ENCODE measurements at places on chromosomes 11 and 22. TPM values are rescaled to one million over a fixed set of nuclear protein-coding genes. Genes with fewer than 3 reads are reported as not detected.
A peak's percentile ranks its signal among the peaks of the same experiment; 100 is the strongest.

PRRG4 gene
- polyA plus RNA-seq = 10.0 TPM

UBQLN3 gene
- polyA plus RNA-seq = not detected

ISX gene
- not detected for polyA plus RNA-seq

PHOX2A gene
- not detected for polyA plus RNA-seq

LMO2 gene
- 1.1 TPM for polyA plus RNA-seq

IGF2 gene
- not detected for polyA plus RNA-seq

TBX1 gene
- not detected for polyA plus RNA-seq

SLCO2B1 gene
- polyA plus RNA-seq = not detected

RELA gene
- polyA plus RNA-seq = 49.4 TPM

DNA sequence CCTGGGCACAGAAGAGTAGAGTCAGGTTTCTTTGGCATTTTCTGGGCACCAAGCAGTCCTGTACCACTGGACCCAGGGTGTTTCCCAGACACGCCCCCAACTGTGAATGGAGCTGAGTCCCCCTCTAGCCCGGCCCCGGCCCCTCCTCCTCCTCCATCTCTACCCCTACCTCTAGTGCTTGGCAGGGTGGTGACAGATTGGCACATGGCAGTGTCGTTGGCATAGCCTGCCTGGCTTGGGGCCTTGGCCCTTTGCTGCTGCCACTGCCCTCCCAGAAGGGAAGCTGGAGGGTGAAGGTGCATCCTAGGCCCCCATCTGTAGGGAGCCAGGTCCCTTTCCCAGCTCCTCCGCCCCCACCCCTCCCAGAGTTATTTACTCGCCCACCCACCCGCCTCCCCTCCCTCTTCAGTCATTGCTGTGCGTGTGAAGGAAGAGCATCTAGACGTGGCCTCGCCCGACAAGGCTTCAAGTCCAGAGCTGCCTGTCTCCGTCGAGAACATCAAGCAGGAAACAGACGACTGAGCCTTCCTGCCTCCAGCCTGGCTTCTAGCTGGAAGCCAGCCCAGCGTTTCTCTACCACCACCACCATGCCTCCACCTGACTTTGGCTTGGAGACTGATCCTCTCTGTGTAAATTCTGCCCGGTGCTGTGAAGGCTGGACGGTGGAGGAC, 10.9 kb downstream of the CHADL start:
- no peak overlapping the region for H3K4me3 ChIP-seq
- H3K27ac ChIP-seq = no peak overlapping the region
- peaks cover 2% of the 10 kb centered on the region for H3K4me1 ChIP-seq
- H3K36me3 ChIP-seq = peaks cover 26% of the 10 kb centered on the region
- H3K27me3 ChIP-seq = no peaks in the 10 kb centered on the region

DNA sequence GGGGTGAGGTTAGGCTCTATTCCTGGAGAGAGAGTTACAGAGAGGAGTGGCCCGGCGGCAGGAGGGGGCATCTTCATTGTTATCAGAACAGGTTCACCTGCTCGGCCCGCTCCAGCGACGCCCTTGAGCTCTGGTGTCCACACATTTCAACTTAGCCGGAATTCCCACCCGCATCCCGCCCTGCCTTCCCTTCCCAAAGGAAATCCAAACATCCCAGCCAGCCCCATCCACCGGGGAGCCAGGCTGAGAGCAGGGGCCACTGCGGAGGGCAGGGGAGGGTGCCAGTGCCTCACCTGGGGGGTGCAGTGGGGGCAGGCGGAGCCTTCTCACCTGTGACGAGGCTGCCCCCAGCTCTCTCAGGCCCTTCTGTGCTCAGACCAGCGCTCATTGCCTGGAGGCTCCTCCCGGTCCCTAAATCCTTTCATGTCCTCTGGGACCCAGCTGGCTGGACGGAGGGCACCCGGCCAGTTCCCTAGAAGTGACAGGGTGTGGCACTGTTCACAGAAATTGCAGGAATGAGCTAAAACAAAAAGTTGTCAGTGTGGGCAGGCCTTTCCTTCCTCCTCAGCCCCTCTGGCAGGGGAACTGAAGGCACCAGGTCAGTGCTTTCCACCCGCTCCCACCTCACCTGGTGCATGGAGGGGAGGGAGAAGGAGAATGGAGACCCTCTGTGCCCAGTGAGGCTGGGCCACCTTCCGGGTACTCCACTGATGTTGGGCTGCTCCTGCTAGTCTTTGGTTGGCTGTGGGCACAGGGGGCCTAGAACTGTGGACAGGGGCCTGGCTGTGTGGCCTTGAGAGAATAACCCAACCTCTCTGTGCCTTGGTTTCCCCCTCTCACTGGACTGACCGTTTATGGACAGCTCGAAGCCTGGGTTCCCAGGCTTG, 2.2 kb upstream of the MRGPRG start:
- peaks cover 57% of the 10 kb centered on the region for H3K27me3 ChIP-seq
- DNase-seq = no peak
- H3K36me3 ChIP-seq = no peaks in the 10 kb centered on the region
- H3K27ac ChIP-seq = no peak overlapping the region
- H3K4me3 ChIP-seq = no peak overlapping the region
- H3K4me1 ChIP-seq = no peaks in the 10 kb centered on the region

- no peaks in the 10 kb centered on the region for H3K4me1 ChIP-seq
- H3K36me3 ChIP-seq = no peaks in the 10 kb centered on the region
- H3K27me3 ChIP-seq = no peaks in the 10 kb centered on the region
- no peak overlapping the region for H3K4me3 ChIP-seq
- DNase-seq = no peak
Measured at GRCh38 chr22:17235149-17235655, 16.0 kb upstream of the ADA2 start.

DNA sequence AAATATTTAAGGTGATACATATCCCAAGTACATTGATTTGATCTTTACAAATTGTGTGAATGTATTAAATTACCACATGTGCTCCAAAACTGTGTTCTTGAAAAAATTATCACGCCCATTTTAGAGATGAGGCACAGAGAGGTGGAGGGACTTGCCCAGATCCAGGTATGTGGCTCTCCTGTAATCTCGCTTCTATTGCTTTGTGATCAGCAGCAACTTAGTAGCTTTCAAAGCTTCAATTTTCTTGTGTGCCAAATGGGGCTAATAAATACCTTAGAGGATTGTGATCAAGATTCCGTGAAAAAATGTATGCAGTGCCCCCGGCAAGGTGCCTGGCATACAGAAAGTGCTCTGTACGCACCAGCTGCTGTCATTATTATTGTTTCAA, 18.0 kb downstream of the PTPRJ start:
- DNase-seq = no peak
- H3K27me3 ChIP-seq = no peaks in the 10 kb centered on the region
- H3K36me3 ChIP-seq = no peaks in the 10 kb centered on the region
- H3K4me1 ChIP-seq = no peaks in the 10 kb centered on the region
- H3K27ac ChIP-seq = no peak overlapping the region
- H3K4me3 ChIP-seq = no peak overlapping the region

DNA sequence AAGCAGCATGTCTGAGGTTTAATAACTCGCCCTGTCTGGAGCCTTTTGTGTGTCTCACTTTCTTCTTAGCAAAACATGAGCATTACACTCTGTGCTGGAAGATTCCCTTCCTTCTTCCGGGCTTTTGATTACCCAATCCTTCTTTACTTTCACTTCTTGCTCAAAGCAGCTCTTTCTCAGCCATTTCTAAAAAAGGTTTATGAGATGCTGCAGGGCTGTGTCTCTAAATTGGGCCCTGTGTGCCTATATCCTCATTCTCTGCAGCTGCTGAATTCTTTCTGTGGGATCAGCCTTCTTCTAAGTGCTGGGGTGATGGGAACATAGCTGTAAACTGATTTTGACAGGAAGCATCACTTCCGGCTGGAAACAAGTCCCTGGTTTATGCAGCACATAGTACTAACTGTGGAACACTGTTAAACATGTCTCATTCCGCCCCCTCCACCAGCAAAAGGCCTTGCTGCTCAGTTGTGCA, 71.8 kb downstream of the PIWIL4 start:
- H3K36me3 ChIP-seq = no peaks in the 10 kb centered on the region
- no peak for DNase-seq
- H3K27me3 ChIP-seq = no peaks in the 10 kb centered on the region
- H3K4me3 ChIP-seq = no peak overlapping the region
- H3K4me1 ChIP-seq = peaks cover 17% of the 10 kb centered on the region

DNA sequence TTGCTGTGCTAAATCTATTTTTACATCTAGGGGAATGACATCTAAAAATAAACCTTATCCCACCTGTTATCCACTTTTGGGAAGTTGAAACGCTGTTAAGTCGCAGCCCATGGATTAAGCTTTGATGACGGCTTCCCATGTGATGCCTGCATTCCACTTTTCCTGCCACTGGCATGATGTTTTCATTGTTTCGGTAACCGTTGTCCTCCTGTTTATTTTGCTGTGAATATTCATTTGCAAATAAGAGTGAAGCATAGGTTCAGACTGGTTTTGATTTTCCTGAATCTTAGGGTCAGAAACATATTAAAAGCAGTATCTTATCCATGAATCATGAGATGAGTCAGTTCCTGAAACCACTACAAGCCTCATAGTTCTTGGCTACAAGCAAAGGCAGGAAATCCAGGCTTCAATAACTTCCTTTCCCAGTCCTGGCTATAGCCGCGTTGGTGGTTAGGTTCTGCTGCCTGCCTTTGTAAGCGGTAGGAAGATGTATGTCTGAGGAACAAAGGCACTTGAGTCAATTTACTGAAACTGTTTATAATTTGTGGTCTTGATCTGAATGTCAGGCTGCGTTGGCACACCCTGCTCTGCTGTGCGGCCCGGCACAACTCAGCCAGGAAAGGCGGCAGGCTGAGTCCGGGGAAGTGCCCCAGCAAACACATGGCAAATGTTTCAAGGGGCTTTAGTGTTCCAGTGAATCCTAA, 19.4 kb downstream of the TEAD1 start:
- H3K36me3 ChIP-seq = peaks cover 1% of the 10 kb centered on the region
- peak overlapping the region; percentile 98 for H3K27ac ChIP-seq
- peaks cover 83% of the 10 kb centered on the region for H3K4me1 ChIP-seq
- DNase-seq = peak; percentile 85

- no peaks in the 10 kb centered on the region for H3K36me3 ChIP-seq
- no peaks in the 10 kb centered on the region for H3K27me3 ChIP-seq
- DNase-seq = peak; percentile 23
- H3K4me3 ChIP-seq = peak overlapping the region; percentile 13
- no peak overlapping the region for H3K27ac ChIP-seq
Measured at GRCh38 chr11:115324581-115325432, 179.4 kb downstream of the CADM1 start.

DNA sequence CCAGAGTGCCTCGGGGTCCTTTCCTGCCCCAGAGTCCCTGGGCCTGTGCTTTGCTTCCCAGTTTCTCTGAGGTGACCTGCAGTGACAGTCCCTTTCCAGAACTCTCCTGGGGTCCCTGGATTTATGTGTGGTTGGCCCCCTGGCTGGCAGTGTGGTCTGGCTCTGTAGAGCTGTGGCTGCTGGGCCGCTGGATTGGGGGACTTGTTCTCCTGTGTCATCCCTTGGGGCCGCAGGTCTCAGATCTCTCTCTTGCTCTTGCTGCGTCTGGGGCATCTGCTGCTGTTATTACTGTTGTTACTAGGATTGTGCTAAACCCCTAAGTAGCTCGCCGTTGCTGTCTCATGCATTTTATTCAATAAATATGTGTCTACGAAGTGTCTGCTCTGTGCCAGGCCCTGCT, 31.9 kb downstream of the FAM83F start:
- H3K36me3 ChIP-seq = peaks cover 38% of the 10 kb centered on the region
- H3K27ac ChIP-seq = no peak overlapping the region
- H3K4me1 ChIP-seq = peaks cover 24% of the 10 kb centered on the region
- H3K4me3 ChIP-seq = no peak overlapping the region
- H3K27me3 ChIP-seq = no peaks in the 10 kb centered on the region

GRCh38 chr22:43274595-43275240, 68.5 kb downstream of the SCUBE1 start:
- H3K27me3 ChIP-seq = peaks cover 6% of the 10 kb centered on the region
- no peak overlapping the region for H3K4me3 ChIP-seq
- H3K4me1 ChIP-seq = no peaks in the 10 kb centered on the region

- no peaks in the 10 kb centered on the region for H3K27me3 ChIP-seq
- no peak overlapping the region for H3K4me3 ChIP-seq
- H3K36me3 ChIP-seq = no peaks in the 10 kb centered on the region
- H3K4me1 ChIP-seq = peaks cover 29% of the 10 kb centered on the region
- DNase-seq = no peak
- H3K27ac ChIP-seq = no peak overlapping the region
Measured at GRCh38 chr11:96052921-96053651, 129.2 kb upstream of the MTMR2 start.

DNA sequence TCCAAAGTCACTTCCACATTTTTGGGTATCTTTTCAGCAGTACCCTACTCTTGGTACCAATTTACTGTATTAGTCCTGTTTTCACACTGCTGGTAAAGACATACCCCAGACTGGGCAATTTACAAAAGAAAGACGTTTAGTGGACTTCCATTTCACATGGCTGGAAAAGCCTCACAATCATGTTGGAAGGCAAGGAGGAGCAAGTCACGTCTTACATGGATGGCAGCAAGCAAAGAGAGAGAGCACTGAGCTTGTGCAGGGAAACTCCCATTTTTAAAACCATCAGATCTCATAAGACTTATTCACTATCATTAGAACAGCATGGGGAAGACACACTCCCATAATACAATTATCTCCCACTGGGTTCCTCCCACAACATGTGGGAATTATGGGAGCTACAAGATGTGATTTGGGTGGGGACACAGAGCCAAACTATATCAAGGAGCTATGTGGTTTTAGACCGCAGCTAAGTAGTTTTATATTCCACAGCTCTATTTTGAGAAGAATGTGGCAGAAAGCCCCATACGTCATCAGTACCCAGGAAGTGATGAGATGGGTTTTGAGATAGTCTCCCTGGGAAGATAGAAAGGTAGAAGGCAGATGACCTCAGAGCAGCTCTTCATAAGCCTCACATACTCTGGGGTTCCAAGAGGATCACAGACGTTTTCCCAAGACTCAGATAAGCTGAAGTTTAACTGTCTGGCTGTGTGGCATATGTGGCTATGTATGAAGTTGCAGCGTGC, 96.3 kb downstream of the APIP start:
- DNase-seq = no peak
- H3K4me3 ChIP-seq = no peak overlapping the region
- H3K27me3 ChIP-seq = no peaks in the 10 kb centered on the region
- H3K36me3 ChIP-seq = no peaks in the 10 kb centered on the region

- DNase-seq = no peak
- no peak overlapping the region for H3K27ac ChIP-seq
- H3K4me1 ChIP-seq = no peaks in the 10 kb centered on the region
- no peak overlapping the region for H3K4me3 ChIP-seq
- no peaks in the 10 kb centered on the region for H3K36me3 ChIP-seq
Measured at GRCh38 chr11:126485986-126486635, 130.6 kb downstream of the ST3GAL4 start.

DNA sequence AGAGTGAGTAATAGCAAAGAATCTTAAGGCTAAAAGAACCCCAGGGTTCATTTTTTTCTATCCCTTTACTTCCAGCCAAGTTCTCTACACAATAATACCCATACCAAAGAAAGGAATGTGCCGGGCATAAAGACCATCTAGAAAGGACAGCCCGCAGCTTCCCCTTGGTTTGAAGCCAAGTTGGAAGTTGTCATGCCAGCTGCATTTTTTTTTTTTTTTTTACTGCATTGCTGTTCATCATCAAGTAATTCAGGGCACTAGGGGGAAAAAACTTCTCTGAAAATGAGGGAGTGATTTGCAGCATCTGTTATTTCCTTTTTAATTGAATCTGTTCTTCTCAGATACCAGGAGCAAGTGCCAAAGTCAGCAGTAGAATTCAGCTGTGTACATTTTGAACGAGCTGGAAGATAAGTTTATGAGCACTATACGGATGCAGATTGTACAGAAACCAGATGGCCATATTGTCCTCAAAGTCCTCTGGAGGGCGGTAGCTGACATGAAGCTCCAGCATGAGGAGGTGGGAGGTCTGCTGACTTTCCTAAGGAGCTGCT, 56.4 kb downstream of the UBASH3B start:
- H3K4me3 ChIP-seq = no peak overlapping the region
- H3K4me1 ChIP-seq = peaks cover 47% of the 10 kb centered on the region
- peaks cover 8% of the 10 kb centered on the region for H3K36me3 ChIP-seq
- H3K27ac ChIP-seq = no peak overlapping the region
- no peaks in the 10 kb centered on the region for H3K27me3 ChIP-seq

GRCh38 chr22:22168190-22168940, 76.2 kb upstream of the VPREB1 start:
- H3K27me3 ChIP-seq = peaks cover 16% of the 10 kb centered on the region
- no peaks in the 10 kb centered on the region for H3K36me3 ChIP-seq
- H3K27ac ChIP-seq = no peak overlapping the region
- peak overlapping the region; percentile 40 for H3K4me3 ChIP-seq

Data from keratinocyte (primary cell).